ENCODE measurements at places on chromosomes 1 and 21.

GRCh38 chr1:17729909-17730308 is 25.2 kb upstream of the ACTL8 start:
- no peak for DNase-seq

DNA sequence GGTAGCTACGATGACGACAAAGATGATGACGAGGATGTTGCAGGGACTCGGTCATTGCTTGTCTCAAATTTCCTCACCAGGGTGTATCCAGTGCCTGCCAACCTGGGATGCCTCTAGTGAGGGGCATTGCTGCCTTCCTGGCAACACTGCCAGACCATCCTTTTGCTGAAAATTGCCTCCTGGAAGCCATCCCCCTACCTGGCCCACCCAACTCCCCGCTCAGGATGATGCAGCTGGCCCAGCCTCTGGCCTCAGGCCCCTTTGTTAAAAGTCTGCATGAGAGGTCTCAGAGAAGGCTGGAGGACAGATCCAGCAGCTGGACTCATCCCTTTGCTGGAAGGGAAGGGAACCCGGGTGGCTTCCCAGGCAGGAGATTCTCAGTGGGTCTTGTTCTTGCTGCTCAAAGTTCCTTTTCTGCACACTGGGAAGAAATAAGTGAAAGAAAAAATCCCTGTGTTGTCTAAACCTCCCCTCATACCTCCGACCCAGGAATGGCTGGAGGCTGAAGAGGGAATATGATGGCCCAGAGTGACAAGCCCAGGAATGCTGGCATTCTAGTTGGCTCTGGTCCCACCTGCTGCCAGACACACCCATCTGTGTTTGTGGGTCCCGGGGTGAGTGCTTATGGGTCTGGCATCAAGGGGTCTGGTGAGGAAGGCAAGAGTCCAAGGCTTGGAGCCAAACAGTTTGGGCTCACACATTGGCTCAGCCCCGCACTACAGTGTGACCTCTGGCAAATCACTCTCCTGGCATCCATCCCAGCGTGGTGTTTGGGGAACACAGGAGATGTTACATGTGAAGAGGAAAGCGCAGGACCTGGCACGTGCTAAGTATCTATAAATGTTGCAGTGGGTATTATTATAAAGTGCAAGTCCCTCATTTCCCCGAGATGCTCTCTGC is 6.7 kb upstream of the FNDC5 start:
- DNase-seq: no peak

DNA sequence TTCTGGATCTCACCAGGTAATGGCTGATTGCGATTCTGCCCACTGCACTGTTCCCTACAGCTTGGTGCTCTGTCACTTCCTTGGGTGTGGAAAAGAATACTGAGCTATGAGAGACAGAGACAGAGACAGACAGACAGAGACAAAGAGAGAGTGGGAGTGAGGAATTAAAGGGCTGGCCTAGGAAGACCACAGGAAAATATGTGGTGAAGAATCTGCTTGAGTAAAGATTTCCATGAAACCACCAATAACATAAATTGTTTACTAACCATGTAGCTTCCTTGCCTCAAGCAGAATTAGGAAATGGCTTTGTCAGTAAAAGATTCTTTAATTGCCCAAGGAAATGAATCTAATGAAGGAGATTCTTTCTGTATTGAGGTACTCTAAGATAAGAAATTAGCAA is 54.4 kb downstream of the MPZL1 start:
- DNase-seq: no peak

DNA sequence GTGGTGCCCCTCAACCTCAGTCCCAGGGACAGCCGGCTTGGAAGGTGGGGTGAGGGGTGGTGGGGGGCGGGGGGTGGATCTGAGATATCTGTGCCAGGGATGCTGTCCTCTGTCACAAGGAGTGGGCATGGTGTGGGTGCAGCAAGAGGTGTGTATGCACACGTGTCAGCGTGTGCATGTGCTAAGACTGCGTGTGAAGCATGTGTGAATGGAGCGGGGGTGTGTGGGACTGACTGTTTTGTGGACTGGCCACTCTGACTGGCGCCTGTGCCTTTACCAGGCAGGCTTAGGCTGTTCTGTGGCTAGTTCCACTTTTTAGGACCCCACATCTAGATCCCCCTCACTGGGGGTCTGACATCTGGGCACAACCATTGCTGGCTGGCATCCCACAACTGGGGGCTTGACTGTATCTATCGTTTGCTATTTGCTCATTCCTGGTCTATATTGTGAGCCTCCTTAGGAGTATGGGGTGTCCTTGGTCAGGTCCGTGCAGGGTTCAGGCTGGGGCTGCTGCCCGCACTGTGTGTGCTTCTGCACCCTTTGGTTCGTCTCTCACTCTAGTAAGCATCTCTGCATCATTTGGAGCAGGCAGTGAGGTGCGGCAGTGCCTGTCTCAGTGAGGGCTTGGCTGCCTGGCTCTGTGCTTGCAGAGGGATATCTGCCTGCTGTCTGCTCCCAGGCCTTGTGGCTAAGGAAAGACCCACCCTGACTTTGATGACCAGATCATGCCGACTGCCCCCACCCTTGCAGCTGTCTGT is 1.9 kb downstream of the AMPD2 start:
- no peak for DNase-seq

DNA sequence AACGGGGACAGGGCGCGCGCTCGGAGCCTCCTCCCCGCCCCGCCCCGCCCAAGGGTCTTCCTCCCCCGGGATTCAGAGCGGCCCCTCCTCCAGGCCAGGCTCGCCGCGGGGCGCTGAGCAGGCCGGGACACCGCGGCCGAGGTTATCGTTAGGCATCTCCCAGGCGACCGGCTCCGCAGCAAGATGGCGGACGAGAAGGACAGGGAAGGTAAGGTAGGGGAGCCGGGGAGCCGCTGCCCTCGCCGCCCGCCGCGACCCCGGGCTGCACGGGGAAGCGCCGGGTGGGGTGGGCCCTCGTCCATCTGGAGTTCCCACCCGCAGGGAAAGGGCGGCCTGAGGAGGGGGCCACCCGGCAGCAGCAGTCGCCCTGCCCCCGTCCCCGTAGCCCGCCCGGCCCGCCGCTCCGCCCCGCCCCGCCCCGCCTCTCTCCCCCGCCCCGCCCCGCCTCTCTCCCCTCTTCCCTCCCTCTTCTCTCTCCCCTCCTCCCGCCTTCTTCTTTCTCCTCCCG is 105.9 kb upstream of the HNRNPU start:
- DNase-seq: no peak

All from cerebellar nuclear complex (tissue), 1 donor.